ENCODE measurements at places on chromosomes 1 and 21.

DNA sequence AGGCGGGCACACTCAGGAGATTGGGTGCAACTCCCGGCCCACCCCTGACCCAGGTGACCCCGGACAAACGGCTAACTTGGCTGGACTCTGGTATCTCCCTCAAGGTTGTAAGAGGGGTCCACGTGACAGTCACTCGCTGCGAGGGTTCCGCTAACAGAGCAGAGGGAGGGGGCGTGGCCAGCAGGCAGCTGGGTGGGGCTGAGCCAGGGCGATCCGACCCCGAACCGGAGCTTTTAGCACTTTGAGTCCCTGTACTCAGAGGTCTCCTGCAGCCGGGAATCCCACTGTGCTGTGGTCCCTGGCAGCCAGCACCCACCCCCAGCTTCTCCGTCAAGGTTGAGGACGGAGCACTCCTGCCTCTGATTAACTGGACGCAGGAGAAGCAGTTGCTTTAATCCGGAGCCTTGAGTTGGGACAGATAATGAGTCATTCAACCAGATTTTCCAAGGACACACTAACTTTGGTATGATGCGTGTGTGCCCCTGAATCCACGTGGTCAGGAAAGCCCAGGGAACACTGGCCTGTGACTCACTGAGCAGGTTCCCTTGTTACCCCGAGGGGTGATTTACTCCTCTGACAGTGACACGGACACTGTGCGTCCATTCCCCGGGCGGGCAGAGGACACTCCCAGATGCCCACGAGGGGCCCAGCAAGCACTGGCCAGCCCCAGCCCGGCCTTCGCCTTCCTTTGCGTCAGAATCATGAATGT, 16.8 kb downstream of the TRPM2 start:
- peak; percentile 11 for DNase-seq

DNA sequence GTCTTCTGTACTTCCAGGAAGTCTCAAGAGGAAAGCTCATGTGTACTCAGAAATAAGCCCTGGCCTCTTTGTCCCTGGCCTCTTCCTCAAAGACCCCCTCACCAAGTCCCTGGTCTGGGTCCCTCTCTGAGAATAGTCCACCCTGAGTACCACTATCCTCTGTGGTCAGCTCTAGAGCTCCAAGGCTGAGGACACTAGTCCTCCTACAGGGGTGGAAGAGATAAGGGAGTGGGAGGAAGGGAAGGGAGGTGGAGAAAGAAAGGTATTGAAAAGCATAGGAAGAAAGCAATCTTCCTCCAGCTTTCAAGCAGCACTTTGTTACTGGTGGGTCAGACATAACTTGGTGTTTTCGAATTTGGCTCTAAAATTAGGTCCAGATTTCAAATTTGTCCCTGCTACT, 181.4 kb downstream of the NRIP1 start:
- no peak for DNase-seq

DNA sequence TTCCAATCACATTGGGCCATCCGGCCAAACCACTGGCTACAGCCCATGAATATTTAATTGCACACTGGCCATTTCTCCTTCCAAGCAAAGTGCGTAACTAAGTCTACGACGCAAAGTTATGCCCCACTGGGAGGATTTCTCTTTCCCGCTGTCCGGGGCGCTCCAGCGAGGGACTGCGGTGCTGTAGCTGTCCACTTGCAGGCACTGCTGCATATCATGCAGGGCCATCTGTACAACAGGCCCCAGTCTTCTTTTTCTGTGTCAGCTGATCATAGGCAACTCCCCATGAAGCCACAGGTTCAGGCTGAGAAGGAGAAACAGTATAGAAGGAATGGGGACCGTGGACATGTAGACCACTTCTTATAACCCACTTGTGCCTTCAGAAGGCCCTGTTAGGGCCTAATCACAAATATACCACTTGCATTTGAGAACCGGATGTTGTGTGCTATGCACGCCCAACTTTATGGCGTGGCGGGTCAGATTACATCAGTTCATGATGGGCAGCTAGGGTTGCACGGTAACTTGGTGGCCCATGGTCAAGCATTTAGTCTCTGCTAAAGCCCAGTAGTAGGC, 58.0 kb downstream of the ADSS2 start:
- no peak for DNase-seq

GRCh38 chr1:156195853-156196252, 1.9 kb downstream of the SLC25A44 start:
- no peak for DNase-seq

DNA sequence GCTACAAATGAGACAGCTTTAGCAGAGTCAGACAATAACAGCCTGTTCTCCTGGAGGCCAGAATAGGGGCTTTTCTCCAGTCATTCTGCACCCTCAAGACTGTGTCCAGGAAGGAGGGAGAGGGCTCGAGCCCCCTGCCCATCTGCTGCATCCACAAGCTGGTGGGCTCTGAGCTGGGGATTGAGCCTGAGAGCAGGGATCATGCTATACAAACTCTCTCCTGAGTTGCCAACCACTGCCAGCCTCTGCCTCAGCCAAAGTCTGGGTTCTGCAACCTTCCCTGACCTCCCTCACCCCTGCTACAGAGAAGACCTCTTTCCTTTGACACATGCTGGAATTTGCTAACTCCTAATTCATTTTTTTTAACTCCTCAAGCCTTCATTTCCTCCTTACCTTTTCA, 14.8 kb upstream of the PPM1J start:
- no peak for DNase-seq

DNA sequence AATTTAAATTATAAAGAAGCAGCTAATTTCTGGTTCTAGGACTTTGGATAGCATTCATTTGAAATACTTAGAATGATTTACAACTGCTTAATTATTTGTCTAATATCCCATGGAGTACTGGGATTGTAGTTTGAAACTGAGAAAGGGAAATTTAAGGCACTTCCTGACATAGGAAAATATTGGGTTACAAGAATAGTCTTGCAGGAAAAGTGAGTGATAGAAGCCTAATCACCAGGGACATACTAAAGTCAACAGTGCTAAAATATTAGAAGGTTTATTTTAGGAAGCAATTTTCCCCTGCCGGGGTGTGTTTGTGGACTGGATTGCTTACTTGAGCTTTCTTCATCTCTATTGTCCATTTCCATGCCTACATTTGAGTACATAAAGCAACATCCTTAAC, 661.6 kb downstream of the ADGRL2 start:
- DNase-seq: no peak

- no peak for DNase-seq
Observed at GRCh38 chr1:156773607-156774006, 6.3 kb downstream of the PRCC start.

DNA sequence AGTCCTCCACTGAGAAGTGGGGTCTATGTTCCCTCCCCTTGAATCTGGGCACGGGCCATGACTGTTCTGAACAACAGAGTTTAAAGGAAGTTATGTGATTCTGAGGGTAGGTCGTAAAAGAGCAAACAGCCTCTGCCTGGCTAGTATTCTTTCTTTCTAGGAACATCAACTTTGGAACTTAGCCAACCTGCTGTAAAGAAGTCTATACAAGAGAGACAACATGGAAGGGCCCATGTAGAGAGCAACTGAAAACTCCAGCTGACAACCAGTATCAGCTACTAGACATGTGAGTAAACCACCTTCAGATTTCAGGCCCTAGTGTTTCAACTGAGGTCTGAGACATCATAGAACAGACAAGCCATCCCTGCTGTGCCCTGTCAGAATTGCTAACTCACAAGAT, 7.5 kb downstream of the SELENOF start:
- DNase-seq: no peak

DNA sequence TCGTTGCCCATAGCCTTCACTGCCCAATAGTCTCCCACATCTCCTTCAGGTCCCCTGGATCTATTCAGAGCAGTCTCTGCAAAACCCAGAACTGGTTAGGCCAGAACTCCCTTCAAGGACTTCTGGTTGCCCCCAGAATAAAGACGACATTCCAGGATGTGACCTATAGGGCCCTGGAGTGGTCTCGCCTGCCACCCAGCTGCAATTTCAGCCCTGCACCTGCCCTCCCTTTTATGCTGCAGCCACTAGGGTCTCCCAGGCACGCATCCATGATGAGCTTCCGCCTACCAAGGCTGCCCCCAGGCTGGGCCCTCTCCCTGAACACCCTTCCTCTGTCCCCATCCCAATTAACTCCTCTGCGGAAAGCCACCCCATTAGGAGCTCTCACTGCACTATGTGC, 7.2 kb upstream of the TSPEAR start:
- no peak for DNase-seq

DNA sequence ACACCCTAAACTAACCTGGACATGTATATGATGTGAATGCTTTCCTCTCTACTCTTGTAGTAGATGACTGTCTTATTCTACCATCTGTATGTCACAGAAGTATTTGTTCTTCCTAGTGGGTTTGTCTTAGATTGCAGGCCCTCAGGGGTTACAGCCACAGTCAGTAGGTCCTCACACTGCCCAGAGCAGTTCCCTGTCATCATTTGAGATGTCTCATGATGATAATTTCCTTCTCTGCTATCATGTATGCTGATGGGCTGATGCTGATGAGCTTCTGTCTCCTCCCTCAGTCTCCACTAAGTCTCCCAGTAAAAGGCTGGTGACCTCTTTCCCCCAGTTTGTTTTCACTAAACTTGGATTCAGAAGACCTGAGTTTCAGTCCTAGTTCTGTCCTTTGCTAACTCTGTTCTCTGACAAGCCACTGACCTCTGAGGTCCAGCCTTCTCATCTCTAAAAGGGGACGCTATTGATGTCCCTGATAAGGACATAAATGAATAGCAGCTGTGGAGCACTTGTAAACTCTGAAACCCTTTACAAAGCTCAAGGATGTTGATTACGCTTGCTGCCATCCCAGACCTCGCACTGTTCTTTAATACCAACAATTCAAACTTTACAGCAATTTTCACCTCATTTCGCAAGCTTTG, 3.1 kb upstream of the ETV3 start:
- no peak for DNase-seq

- DNase-seq: no peak
Observed at GRCh38 chr1:115712911-115713609, 55.5 kb downstream of the CASQ2 start.

GRCh38 chr1:3053366-3053980, 15.5 kb upstream of the PRDM16 start:
- DNase-seq: no peak

- DNase-seq: no peak
Observed at GRCh38 chr1:182829285-182829932, 9.7 kb upstream of the DHX9 start.

DNA sequence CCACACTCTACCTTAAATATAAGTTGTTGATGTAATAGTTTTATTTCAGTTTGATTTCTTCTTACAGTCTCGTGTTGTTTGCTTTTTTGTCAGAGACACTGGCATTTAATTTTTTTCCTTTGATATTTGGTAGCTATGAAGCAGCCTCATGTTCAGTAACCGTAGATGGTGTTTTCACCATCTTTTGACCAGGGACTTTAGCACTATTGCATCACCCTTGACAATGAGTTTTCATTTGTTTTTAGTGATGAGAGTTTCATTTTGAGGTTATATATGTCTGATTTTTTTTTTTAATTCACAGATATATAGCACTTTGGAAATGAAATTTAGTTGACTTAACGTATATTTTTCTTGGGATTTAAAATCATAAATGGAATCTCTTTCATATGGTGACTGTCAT, 36.2 kb downstream of the CEP350 start:
- DNase-seq: no peak

GRCh38 chr1:47875831-47876586, 121.2 kb downstream of the TRABD2B start:
- peak; percentile 98 for DNase-seq

- DNase-seq: no peak
Observed at GRCh38 chr1:115898020-115898419, 57.1 kb upstream of the NHLH2 start.

DNA sequence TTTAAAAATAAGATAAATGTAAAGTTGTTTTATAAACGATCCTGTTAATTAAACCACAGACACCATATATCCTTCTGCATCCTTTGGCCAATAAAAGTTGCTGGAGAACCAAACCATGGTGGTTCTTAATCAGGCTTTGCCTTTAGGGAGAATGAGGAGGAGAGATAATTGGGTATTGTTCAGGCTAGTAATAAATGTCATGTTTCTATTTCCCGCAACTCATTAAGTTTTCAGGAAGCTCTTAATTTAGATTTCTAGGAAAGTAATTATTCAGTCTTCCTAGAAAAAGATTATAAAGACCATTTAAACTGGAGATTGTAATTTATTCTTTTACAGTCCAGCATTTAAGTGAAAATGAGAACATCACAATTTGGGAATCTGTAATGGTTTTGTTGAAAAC, 34.5 kb downstream of the RAB4A start:
- no peak for DNase-seq

DNA sequence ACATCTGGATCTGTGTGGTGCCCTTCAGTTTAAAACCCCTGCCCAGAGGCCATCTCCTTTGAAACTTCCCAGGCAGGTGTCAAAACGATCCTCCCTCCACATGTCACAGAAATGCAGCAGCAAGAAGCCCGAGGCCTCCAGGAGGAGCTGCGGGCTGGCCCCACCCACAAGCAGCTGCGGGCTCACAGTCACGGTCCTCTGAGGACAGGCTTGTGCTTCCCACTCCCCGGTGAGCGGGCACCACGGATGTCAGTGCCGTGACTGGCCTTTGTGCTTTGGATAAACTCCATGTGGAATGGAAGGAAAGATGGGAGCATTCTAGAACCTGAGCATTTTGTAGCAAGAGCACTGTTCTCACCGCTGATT, 65.8 kb downstream of the SIK1 start:
- peak; percentile 11 for DNase-seq

DNA sequence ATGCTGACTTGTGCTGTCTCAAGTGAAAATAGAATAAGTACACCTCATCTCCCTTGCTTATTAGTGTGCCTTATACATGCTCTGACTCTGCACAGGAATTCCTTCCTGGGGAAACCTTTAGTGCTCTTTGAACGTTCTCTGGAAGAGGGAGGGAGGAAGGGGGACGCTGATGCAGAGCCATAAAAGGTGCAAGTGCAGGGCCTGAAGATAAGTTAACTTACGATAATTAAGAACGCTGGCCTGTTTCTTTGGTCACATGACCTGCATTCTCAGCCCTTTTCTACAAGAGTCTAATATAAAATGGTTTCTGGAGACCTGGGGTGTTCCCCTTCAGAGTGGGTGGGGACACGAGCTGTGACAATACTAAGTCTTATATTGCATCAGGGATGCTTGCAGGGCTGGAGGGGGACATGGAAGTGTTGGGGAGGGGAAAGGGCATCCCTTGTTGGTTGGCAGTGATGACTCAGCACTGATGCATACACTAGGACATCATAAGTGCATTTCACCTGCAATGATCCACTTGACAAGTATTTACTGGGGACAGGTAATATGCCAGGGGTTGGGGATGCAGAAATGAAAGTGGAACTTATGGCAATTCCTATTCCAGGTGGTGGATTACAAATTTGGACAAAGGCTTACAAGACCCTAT, 26.3 kb upstream of the KIAA0040 start:
- DNase-seq: no peak

GRCh38 chr1:87786229-87786628, 457.5 kb downstream of the LMO4 start:
- no peak for DNase-seq

- no peak for DNase-seq
Observed at GRCh38 chr1:213925531-213926182, 62.1 kb upstream of the PROX1 start.

GRCh38 chr1:95308276-95309030, 74.4 kb downstream of the RWDD3 start:
- DNase-seq: no peak

DNA sequence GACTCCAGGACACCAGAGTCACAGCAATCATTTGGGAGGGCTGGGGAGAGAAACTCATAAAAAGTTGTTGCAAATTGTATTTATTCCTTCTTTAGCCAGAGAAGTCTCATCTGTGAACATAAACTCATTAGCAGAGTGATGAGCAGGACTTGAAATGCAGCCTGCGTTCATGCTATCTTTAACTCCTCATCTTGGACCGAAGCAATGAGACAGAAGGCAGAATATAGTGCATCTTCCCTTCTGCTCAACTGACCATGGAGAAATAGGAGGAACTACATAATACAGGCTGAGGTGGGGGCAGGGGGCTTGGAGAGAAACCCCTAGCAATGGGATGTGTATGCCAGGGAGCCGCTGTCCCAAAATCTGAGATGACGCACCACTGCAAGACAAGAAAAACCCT, 121.8 kb upstream of the AJAP1 start:
- no peak for DNase-seq

Data from DMS79 treated with DMSO at 0.1 percent for 48 hours (cell line).